Effector CD4-positive, alpha-beta T cell (primary cell): ENCODE measurements at places on chromosomes 7 and 10.

DNA sequence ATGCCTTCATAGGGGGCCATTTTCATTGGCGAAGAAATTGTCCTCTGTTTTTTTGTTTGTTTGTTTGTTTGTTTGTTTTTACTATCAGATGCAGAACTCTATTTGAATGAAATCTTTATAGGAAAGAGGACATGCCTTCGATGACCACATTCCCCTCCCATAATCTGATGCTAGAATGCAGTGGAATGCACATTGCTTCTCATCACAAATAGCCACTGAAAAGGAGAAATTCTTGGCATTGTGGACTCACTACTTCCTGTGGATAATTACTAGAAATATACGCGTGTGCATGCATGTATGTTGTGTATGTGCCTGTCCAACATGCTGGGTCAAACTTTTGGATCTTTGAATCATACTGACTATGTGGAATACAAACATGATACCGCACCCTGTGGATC lies 70.5 kb upstream of the SFMBT2 start:
- DNase-seq: no peak

- DNase-seq: no peak
These were observed 51.9 kb downstream of the SLC16A9 start for GRCh38 chr10:59657724-59658123.

- no peak for DNase-seq
These were observed 238.9 kb downstream of the IPMK start for GRCh38 chr10:58028597-58029366.

GRCh38 chr7:144074374-144074773 lies 4.8 kb downstream of the OR2A25 start:
- DNase-seq: no peak

GRCh38 chr10:60992636-60993035 lies 48.7 kb upstream of the RHOBTB1 start:
- DNase-seq: no peak

DNA sequence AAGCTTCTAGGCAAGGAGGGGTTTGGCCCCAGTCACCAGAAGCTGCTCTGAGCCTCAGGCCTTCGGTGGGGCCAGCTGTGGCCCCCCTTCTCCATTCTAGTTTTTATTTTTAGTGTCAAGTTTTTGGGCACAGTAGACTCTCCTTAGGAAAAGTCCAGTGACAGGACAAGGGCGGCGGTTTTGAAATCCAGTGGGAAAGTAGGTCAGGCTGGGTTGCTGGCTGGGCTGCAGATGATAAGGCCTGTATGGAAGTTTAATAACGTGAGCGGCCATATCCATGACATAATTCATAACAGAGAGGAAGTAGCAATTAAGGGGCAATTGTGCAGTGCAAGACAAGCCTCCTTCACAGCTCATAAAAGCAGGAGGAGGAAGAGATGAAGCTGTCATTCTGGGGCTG lies 87.1 kb upstream of the ZNF716 start:
- DNase-seq: no peak

- DNase-seq: no peak
These were observed 76.1 kb upstream of the ZEB1 start for GRCh38 chr10:31242902-31243301.

DNA sequence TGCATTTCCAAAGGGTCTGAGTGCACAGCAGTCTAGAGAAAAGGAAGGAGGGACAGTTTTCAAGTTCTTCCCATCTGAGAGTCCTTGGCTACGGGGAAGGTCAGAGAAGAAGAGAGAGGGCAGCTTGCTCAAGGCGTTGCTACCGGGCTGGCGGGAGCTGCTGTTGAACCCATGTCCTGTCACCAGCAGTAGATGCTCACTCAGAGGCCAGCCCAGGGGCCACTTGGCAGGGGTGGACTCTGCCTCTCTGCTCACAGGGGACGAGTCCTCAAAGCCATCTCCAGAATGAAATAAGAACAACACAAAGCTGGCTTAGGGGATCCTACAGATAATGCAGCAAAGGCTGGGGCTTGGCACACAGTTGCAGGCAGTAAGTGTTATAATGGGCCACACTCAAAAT lies 231.5 kb downstream of the TNS3 start:
- DNase-seq: no peak

GRCh38 chr10:99329304-99329553 lies at the start of gene CNNM1:
Gene CNNM1 (plus strand): TSS chr10:99329356. CDS start chr10:99329388, 32 bp downstream.
- no peak for DNase-seq

GRCh38 chr7:151864561-151864960 lies 12.4 kb downstream of the PRKAG2 start:
- DNase-seq: no peak

DNA sequence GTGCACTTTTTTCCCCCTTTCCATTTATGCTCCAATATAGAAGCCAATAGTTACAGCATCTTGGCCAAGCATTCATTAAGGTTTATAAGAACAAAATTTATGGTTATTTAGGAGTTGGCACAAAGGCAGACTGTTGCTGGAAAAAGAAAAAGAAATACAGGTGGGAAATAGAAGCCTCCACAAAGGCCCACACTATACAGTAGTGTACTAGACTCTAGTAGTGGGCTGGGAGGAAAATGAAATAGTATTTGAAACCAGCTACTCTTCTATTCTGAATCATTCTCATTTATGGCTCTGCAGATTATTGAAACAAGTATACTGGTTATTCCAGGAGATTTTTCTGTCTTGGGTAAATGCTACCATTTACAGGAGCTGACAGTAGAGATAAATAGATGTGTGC lies 80.9 kb upstream of the CDK6 start:
- no peak for DNase-seq

- DNase-seq: no peak
These were observed 9.2 kb upstream of the SLC18A3 start for GRCh38 chr10:49600781-49601400.

- no peak for DNase-seq
These were observed 109.3 kb downstream of the ICA1 start for GRCh38 chr7:8152489-8153192.

DNA sequence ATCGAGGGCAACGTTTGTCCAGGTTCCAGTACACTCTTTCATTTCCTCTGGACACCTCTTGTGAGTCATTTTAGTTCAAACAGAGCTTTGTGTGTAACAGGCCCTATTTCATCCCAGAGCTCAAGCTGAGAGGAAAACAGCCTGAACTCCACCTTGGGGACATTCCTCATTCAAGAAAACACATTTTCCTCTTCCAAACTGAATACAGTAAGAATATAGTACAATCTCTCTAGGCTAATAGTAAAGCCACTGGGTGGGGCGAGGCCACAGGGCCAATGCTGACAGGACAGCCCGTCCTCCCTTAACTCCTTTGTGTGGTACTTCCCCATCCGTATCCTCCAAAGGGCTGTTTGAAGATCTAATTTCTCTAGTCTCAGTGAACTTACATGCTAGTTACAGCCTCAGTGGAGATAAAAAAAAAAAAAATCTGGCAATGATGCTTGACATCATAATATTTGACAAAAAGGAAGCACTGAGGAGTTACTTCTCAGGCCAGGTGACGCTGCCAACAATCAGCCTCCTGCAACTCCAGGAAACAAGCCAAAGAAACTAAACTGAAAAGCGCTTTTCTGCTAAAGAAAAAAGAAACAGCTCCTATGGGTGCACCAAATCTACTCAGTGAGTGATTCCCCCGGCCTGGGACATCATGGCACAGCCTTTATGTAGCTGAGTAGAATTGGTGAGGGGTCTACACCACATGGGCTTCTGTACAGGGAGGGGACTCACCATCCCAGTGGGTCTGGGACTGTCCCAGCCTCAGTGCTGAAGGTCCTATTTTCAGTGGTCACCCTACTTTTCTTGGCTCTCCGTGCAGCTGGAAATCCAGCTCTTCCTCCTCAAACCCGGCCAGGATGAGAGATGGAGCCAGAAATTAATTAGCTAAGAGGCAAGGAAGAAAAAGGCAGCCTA lies 238.2 kb upstream of the NEBL start:
- DNase-seq: no peak

DNA sequence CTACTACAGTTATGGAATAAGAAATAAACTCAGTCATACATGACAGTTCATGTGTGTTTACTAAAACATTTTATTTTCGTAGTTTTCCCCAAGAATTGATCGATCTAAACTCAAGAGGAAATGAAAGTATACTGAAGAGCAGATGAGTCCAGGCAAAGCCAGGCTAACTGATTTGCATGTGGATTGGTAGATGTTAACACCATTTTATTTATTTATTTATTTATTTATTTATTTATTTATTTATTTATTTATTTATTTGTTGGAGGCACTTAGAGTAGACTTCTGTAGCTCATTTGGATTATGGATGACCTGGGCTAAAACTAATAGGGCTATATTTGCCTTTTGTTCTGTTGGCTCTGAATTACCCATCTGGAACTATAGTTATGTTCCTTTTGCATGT lies 68.5 kb upstream of the DKK1 start:
- no peak for DNase-seq

DNA sequence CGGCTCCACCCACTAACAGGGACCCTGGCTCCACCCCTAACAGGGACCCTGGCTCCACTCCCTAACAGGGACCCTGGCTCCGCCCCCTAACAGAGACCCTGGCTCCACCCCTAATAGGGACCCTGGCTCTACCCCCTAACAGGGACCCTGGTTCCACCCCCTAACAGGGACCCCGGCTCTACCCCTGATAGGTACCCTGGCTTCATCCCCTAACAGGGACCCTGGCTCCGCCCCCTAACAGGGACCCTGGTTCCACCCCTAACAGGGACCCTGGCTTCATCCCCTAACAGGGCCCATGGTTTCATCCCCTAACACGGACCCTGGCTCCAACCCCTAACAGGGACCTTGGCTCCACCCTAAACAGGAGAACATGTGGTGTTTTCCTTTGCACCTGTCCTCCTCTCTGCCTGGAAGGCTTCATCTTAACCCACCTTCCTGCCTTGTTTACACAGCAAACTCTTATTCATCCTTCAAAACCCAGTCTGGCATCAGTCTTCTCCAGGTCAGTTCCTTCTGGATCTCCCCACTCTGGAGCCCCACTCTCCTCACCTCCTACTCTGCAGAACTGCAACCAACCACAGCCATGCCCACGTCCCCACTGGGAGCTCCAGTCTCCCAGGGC lies 58.0 kb downstream of the CHST15 start:
- DNase-seq: no peak

DNA sequence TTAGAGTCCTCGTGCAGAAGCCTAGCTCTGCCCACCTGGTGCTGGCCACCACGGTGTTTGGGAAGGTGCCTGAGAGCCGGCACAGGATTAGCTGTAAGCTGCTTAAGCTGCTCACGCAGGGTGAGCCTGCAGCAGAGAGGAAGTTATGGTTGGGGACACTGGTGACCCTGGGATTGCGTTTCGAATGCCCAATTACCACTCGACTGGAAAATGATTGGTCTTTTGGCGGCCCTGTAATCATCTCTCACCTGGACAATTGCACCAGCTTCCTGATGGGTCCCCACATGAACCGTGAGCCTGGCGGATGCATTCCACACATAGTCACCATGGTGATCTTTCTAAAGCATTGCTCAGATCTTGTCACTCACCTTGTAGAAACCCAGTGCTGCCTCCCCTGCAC lies 442.3 kb upstream of the ZMIZ1 start:
- DNase-seq: no peak

DNA sequence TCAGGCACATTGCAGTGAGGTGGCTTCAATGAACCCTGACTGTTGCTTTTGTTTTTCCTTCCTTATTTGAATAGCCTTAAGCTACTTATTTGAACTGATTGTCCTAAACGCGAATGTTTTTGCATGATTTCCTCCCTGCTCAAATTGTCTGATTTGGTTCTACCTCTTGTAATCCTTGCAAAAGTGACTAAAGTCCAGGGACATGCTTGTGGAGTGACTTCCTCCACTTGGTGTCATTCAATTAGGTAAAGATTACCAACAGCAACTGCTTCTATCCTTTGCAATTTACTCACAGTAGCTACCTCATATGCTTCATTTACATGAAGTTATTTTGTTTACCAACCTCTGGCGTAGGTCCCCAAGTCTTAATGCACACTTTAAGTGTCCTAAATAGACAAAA lies 295.9 kb upstream of the TMEM229A start:
- DNase-seq: no peak

- DNase-seq: no peak
These were observed 98.6 kb upstream of the MKX start for GRCh38 chr10:27844223-27844622.

DNA sequence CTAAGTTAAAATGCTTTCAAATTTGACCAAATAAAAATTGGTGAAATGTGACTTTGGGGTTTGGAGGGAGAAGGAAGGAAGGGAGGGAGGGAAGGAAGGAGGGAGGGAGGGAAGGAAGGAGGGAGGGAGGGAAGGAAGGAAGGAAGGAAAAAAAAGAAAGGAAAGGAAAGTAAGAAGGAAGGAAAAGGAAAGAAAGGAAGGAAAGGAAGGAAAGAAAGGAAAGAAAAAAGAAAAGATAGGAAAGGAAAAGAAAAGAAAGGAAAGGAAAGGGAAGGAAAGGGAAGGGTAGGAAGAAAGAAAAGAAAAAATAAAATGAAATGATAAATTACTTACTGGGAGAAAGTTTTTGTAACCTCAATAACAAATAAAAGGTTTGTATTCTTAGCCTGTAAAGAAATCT lies 24.1 kb upstream of the GGCT start:
- no peak for DNase-seq

GRCh38 chr7:142188154-142188553 lies 69.7 kb downstream of the PRSS58 start:
- DNase-seq: no peak

DNA sequence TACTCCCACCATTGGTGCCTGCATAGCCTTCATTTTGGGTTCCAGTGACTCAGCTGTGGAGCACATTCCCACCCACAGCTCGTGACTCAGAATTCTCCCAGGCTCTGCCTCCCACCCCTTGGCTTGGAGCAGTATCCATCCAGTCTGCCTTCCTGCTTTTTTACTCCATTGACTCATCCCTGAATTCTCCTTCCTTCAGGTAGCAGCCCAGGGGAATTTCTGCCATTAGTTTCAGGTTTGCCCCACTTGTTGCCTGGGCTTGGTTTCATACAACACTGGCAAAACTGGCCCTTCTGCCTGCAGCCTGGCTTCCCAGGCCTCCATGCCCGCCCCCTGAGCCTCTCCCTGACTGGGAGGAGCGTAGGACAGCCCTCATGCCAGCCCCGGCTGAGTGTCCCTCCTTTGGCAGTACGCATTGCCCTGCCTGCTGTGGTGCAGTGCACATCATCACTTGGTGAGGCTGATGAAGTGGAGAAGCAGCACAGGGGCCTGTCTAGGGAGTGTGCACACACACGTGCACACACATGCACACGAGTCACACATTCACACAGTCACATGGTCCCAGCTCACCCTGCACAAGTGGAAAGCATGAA lies 55.0 kb downstream of the SNX10 start:
- DNase-seq: no peak

DNA sequence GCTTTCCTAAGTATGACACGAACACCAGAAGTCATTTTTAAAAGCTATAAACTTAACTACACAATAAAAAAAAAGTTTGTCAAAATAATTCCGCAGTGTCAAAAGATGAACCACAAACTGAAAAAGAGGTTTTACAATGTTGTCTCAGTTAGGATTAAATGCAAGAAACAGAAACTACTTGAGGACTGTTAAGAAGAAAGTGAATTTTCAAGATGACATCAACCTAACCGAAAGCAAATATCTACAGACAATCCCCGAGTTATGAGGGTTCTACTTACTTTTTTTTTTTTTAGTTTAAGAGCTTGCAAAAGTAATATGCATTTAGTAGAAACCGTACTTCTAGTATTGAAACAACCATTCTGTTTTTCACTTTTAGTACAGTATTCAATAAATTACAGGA lies 62.3 kb downstream of the TFPI2 start:
- DNase-seq: no peak
